Central memory CD8-positive, alpha-beta T cell (primary cell): ENCODE measurements at places on chromosomes 7 and 10.

DNA sequence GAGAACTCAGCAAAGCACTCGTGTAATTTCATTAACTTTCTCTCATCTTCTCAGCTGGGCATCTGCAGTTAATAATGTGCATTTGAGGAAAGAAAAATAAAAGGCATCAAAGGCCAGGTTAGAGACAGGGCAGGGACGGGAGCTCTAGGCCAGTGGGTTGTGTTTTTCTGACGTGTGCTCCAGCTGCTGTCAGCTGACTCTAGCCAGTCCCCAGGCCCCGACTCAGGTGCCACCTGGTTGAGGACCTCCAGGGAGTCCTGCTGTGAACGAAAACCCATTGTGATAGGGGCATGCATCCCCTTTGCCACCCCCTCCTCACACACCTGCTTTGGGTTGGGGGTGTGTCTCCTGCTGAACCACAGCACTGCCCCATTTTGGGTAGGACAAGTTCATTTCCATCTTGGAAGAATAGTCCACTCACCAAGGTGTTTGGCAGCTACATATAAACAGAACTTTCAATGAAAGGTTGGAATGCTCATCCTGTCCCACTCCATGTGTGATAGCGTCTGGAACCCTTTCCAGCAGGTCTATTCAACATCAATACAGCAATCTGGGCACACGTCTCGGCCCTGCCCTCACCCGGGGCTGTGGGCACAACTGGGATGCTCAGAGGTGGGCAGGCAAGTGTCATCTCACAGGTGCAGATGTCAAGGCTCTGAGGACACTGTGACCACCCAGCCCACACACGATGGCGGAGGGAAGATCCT is 146.1 kb upstream of the FAM20C start:
- no peak for DNase-seq

- no peak for DNase-seq
Measured at GRCh38 chr10:115942101-115942500, 330.9 kb downstream of the GFRA1 start.

- DNase-seq = no peak
Measured at GRCh38 chr10:108782411-108782810, 1140.9 kb downstream of the XPNPEP1 start.

DNA sequence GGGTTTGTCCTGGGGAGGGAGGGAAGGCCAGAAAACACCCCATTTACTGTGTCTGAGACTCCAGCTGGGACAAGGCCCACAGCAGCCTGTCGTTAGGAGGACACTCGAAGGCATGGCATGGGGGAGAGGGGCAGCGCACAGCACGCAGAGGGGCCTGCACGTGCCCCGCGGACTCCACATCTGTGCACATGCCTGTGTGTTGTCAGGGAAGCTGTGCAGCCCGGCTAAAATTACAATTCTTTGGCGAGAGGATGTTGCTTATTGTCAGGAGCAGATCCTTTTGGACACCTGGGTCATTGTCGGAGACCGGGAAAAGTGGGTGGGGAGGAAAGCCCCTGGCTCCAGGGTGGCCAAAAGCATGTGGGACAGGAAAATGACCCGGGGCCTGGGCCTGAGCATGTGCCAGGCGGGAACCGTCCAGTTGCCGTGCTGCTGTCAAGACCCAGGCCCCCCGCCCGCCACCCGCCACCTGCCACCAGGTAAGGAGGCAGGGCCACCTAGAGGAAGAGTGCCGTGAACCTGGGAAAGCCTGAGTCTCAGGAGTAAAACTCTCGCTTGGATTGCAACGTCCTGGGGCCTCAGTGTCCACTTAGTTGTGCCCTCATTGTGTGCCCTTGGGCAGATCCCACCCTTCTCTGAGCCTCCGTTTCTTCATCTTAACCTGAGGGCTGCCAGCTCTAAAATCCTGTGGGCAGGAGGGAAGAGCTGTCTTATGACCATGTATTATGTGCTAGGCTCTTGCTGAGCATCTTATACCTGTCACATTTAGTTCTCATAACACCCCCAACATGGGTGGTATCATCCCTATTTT is 7.2 kb downstream of the VSIR start:
- no peak for DNase-seq

DNA sequence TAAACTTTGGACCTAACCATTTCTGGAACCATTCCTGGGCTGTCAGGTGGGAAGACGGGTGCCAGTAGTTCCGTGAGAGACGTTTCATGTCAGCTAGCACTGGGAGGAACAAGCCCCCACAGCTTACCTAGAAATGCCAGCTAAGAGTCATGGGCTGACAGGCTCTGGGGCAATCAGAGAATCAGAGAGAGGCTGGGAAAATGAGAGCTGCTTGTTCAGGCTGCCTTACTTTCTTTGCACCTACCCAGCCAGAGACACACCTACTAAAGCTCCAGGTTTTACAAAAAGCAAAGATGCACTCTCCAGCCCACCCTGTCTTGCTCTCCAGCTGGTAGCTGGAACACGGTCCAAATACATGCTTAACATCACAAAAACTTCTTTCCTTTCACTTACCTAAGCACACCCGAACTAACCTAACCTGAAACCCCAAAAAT is 688 bp downstream of the PTN start:
- DNase-seq = no peak

DNA sequence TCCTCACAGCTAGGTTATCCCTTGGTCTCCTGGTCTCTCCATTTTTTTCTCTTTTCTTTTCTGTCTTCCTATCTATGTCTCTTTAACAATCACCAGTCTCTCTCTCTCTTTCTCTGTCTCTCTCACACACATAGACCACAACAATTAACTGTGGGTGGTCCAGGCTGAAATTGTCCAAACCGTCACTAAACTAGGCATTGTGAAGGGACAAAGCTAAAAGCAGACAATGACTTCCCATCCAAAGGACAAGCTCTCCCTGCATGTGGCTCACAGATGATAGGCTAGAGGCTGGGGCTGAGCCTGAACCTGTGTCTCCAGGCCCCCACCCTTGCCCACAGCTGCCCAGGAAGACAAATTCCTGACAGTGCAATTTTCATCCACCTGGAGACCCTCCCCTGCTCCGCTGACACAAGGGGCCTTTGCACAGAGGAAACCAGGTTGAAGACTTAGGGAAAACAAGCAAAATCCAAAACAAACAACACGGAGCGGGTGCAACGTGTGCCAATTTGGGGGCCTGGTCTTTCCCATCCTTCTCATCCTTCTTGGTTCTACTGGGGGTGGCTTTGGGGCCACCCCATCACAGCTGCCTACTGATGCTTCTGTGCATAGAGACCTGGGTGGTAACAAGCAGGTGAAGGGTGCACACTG is 755.4 kb downstream of the GRID1 start:
- DNase-seq = peak; percentile 5

- no peak for DNase-seq
Measured at GRCh38 chr7:96023387-96023786, 251.0 kb downstream of the DYNC1I1 start.

GRCh38 chr10:100009283-100009792 is 409 bp downstream of the DNMBP start:
- no peak for DNase-seq

DNA sequence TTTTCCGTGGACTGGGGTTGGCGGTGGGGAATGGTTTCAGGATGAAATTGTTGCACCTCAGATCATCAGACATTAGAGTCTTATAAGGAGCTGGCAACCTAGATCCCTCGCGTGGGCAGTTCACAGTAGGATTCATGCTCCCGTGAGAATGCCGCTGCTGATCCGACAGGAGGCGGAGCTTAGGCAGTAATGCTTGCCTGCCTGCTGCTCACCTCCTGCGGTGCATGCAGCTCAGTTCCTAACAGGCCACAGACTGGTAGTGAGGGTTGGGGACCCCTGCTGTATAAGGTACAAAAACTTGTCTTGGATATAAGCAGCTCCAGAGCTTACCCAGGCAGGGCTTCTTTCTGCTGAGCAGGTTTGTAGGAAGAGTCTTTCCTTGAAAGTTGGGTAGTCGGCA is 53.9 kb downstream of the SHH start:
- no peak for DNase-seq

DNA sequence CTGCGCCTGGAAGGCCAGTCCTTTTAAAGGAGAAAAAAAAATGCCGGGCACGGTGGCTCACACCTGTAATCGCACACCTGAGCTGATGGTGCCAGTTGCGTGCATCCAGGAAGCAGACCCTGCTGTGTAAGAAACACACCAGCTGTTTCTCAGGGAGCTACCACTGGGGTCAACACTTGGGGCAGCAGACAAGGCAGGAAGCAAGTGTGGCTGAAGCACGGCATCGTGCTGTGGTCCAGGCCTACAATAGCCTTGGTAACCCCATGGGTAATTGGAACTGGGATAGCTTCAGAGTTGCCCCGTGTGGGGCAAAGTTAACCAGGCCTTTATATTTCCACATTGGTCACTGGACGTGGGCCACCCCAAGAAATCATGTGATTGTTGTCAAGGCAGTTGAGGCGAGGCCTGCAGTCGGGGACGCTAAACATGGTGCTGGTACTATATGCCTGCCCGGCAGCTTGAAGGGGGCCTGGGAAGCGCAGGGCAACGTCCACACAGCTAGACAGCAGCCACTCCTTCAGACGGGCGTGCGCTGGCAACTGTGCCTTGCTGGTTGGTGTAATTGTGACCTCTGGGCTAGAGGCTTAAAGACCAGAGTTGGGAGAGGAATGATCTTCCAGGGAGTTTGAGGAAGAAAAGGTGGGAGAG is 2.5 kb upstream of the TACR2 start:
- DNase-seq = no peak
